ENCODE measurements at places on chromosomes 1 and 21.

GRCh38 chr1:67189953-67190352, 23.7 kb downstream of the IL23R start:
- no peak for DNase-seq

DNA sequence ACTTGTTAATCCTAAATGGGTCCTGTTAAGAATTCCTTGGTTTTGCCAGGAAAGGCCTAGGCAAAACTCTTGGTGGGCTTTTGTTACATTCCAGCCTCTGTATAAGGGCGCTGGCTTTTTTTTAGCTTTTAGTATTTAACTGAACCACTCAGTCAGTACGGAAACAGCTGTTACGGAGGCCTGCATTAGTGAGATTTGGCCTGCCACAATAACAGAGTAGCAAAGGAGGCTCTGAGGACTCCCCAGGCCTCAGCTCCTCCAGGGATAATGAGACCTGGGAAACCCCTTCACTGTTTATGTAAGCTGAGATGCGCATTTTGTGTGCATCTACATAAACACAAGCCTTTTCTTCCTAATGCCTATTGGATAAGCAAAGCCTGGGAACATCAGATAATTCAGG, 210.2 kb downstream of the APP start:
- no peak for DNase-seq

DNA sequence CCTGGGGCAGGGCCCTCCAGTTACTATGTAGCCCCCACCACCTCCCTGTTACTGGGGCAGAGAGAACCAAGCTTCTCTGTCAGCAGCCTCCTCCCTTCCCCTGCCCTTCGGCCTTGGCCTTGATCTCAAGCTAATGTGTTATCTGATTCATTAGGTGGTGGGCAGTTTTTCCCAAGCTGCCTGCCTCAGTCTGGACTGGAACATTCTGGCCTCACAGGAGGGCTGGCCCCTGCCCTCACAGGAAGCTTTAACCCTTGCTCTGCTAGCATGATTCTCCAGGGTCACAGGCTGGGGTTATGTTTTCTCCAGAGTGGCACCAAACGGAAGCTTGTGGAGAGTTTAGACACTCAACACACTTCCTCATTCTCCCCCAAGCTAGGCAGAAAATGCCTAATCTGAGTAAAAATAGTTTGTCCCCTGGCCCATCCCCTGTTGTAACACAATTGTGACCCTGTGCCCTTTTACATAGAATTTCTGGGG, 37.2 kb upstream of the SLC6A9 start:
- no peak for DNase-seq

GRCh38 chr1:116674751-116675150, 7.2 kb upstream of the IGSF3 start:
- DNase-seq, result no peak

GRCh38 chr21:27700974-27701614, 734.2 kb upstream of the ADAMTS5 start:
- peak; percentile 40 for DNase-seq

DNA sequence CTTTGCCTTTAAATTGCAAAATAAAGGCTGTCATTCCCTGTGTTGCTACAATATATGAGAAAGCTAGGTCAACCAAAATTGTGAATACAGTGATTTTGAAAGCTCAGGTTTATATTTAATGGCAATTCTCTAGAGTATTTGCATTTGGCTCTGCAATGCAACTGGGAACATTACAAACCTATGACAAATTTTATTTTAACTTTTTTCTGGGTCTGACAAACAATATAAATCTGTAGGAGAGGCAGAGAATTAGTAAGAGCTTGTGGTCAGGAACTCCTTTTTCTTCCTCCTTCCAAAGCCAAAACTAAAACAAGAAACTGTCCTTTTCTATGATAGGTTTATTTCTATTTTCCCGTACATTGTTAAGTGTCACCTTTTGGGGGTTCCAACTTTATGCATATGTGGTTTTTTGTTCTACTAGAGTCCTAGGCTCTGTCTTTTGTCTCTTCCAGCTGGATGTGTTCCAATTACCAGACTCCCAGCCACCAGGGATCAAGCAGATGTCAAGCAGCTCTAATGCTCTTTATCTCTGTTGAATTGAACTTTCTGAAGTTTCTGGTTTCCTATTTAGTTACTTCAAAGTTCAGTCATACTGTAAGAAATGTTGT, 106.9 kb downstream of the ASH1L start:
- no peak for DNase-seq

DNA sequence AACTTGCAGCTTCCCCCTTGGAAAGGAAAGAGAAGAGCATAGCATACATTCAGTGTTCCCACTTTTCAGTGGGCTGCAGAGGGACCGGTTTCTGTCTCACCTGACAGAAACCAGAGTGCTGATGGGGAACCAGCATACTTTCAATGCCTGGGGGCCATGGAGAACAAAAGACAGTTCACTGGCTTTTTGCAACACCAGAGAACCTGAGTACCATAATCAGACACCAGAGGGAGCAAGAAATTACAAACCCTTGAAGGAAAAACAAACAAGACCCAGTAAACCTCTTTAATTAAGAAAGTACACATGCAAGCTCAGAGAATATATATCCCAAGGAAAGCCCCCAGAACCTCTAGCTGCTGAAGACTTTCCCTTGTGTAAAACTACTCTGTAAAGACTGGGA, 51.1 kb downstream of the CSMD2 start:
- no peak for DNase-seq

GRCh38 chr1:59249396-59250137, 47.3 kb upstream of the FGGY start:
- DNase-seq, result no peak

DNA sequence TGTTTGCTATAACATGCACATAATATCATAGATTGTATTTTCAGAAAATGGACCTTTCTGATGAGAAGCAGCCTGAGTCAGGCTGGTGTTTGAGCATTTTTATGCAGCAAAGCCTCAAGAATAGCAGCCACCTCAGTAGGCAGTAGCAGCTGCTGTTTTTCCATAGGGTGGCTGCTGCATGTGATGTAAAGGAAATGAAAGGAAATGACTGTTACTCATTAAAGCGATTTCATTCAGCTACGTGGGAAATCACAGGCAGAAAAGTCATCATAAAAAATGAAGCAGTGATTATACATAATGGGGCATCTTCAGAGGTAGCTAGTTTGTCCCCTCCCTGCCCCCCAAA, 110.4 kb downstream of the PATJ start:
- no peak for DNase-seq

DNA sequence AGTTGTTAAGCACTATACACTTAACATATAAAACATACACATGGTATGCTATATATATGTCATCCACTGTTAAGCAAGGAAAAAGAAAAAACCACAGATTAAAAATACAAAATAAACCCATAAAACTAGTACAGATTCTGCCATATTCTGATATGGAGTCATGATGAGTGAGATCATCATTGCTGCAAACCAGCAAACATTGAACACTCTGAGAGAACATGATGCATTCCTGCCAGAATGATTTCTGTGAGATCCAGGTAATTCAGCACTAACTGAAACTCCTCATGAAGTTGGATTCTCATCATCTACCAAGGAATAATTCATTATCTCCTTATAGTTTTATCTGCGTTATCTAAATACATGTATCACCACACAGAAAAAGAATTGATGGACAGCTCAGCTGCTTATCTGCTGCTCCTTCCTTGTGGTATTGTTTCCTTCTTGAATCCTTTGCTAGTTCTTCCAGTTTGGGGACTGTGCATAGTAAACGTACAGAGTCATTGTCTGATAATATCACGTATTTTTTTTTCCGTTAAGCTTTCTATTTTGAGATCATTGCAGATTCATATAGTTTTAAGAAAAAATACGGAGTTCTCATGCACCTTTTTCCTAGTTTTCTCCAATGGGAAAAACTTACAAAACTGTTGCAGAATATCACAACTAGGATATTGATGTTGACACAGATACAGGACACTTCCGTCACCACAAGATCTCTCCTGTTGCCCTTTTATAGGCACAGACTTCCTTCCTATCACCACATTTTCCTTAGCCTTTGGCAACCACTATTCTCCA, 9.3 kb downstream of the RAB4A start:
- DNase-seq, result no peak

GRCh38 chr1:86356247-86356646, 39.9 kb downstream of the ODF2L start:
- DNase-seq, result no peak

GRCh38 chr1:92184632-92185031, 33.1 kb upstream of the C1orf146 start:
- DNase-seq, result no peak

DNA sequence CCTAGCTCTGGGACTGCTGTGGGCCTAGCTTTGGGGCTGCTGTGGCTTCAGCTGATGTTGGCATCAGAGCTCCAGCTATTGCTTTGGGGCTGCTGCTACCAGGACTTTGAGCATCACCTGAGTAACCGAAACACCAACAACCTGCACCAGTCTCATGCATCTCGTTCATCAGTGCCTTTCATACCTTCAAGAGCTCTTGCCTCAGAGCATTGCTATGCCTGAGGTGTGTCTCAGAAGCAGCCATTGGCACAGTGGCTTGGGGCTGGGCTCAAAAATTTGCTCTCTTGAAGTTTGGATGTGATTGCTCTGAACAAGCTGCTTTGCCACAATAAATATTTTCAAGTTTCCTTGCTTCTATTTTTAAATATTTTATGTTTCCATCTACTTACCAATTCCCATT, 6.7 kb upstream of the LCE2D start:
- no peak for DNase-seq

- DNase-seq, result no peak
Measured at GRCh38 chr1:152000964-152001630, 7.4 kb upstream of the S100A10 start.

- no peak for DNase-seq
Measured at GRCh38 chr1:18230840-18231239, 123.2 kb downstream of the IGSF21 start.

- DNase-seq, result no peak
Measured at GRCh38 chr1:234197839-234198238, 175.4 kb upstream of the COA6 start.

DNA sequence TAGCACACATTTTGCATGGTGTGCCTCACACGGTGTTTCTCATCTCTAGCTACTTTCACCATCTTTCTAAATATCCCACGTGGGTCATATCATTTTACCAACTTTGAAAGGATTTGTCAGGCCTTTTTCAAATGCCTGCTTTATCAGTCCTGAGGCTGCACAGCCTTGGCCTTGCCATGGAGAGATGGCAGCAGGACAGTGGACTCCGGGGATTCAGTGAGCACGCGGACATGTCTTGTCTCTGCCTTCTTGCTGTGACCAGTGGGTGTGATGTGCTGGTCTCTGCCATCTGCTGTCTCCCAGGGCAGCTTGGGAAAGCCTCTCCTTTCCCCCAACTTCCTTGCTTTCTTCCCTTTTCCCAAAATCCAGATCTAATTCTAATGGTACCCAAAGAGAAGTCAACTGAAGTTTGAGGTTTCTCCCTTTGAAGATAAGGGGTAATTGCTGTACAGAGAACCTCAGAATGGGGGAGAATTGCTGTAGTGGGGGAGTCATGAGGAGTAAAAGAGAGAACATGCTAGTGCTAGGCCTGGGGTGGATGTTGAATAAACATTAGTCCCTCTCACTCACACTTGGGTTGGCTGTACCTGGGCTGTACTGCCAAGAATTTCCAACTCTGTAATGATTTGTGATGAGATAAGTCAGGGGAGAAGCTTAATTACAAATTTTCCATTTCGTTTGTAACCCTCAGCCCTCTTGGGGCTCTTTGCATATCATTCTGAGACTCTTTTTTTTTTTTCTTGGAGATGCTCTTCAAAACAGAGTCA, 99.5 kb downstream of the GALNT2 start:
- DNase-seq, result no peak

DNA sequence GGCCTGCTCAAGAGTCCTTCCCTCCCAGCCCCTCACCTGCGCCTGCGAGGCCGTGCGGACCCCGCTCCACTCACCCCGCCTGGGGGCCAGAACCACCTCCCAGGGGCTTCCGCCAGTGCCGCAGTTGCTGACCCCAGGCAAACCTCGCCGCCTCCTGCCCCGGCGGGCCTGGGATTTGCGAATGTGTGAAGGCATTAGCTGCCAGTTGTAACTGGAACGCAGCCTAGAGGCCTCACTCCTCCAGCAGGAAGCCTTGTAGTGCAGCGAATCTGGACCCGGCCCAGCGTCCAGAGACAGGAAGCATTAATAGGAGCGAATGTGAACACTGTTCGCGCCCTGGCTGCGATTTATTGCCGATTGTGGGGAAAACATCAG, 140.9 kb upstream of the ARHGEF16 start:
- no peak for DNase-seq

- DNase-seq, result peak; percentile 57
Measured at GRCh38 chr1:154747740-154748404, 122.2 kb downstream of the KCNN3 start.

GRCh38 chr1:55926906-55927471, 652.4 kb downstream of the PLPP3 start:
- no peak for DNase-seq

GRCh38 chr1:91761295-91761721, 124.6 kb downstream of the TGFBR3 start:
- no peak for DNase-seq

DNA sequence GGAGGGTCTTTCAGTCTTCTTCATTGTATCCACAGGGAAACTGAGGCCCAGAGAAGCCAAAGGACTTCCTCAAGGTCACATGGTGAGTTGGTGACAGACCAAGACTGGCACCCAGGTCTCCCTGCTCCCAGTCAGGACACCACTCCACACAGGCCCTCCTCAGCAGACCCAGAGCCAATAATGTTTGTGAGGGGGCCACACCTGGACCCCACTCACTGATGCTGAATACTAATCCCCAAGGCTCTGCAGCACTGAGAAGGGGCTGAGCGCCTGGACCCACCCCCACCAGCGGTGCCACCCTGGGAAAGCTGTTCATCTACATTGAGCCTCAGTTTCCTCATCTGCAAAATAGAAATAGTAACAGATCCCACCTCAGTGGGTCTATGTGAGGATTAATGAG, 79.5 kb downstream of the GLIS1 start:
- no peak for DNase-seq

DNA sequence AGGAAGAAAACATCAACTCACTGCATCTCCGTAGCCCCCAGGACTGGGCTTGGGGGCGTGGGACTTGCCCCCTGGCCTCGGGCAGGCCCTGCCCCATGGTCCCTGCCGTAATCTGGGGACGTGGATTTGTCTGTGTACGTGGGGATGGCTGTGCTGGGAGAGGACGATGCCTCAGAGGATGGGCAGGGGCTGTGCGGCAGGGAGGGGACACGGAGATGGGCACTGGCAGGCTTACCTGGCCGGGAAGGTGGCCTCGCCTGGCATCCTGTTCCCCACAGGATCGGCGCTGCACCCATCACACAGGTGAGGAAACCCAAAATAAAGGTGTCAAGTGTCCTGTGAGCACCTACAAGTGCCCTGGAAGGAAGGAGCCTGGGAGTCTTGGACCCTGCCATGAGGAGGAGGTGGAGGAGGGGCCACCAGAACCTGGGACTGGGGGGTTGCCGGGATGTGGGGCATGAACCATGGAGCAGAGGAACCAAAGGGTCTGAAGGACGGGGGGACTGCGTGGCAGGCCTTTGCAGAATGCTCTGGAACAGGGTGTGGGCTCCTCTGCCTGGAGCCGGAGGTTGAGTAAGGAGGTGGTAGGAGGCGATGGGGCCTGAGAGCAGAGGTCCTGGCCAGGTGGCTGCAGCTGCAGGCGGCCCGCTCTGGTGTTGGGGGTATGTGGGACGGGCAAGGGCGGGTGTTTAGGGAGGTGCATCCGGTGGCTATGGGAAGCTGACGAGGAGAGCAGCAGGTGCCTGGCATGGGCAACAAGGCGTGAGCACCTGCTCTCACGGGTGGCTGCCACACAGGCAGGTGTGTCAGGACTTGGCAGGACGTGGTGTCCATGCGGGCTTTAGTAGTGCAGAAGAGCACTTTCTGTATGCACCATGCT, 27.8 kb upstream of the LRRC3 start:
- peak; percentile 11 for DNase-seq

- DNase-seq, result no peak
Measured at GRCh38 chr1:156553860-156554485, 18.4 kb downstream of the IQGAP3 start.
